Islet precursor cell (in vitro differentiated cells): ENCODE measurements at places on chromosomes 5 and 9.

GRCh38 chr9:121748074-121748473, 96.6 kb downstream of the DAB2IP start:
- DNase-seq, result no peak

GRCh38 chr9:68545033-68545705, 4.5 kb upstream of the TMEM252 start:
- DNase-seq, result no peak

- no peak for DNase-seq
Measured at GRCh38 chr5:133321833-133322420, 270.1 kb downstream of the HSPA4 start.

DNA sequence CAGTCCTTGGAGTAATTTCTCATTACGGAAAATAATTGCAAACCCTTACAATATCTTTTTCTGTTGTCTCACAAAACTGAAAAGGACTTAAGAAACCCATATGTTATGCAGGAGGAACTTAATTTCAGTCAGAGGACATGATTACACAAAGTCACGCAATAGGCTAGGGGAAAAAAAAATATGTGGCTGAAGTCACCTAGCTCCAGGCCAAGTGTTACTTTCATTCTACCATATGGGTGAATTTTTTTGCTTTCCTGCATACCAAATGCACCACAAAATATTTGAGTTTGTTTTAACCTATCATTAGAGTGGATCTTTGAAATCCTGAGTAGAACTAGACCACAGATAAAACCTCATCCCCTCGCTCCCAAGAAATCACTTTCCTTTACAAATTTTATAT, 523.5 kb downstream of the CAAP1 start:
- no peak for DNase-seq

- DNase-seq, result peak; percentile 38
Measured at GRCh38 chr5:172492097-172492840, 37.9 kb upstream of the SH3PXD2B start.

GRCh38 chr9:130698514-130698913, 4.9 kb downstream of the EXOSC2 start:
- peak; percentile 62 for DNase-seq

DNA sequence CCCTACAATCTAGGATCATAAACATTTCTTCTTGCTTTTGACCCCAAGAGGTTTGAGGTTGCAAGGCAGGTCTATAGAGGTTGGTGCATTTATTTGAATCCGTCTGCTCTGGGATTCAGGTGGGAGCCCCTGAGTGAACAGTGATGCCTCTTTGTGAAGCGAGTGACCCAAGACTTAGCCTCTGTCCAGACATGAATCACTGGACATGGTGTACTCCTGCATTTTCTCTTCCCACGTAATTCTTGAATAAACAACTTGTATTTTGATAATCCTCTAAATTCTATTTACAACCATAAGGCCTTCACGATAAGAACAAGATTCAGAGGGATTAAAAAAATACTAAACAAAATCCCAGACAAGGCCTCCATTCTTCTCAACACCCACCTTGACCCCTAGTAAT, 67.5 kb upstream of the PLPP6 start:
- no peak for DNase-seq

DNA sequence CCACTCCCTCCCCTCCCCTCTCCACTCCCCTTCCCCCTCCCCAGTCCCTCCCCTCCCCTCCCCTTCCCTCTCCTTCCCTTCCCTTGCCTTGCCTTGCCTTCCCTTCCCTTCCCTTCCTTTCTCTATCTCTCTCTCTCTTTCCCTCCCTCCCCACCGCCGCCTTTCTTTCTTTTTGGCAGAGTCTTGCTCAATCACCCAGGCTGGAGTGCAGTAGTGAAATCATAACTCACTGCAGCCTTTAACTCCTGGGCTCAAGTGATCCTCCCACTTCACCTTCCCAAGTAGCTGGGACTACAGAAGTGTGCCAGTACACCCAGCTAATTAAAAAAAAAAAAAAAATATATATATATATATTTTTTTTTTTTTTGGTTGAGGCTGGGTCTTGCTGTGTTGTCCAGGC, 45.5 kb downstream of the IL31RA start:
- DNase-seq, result no peak

DNA sequence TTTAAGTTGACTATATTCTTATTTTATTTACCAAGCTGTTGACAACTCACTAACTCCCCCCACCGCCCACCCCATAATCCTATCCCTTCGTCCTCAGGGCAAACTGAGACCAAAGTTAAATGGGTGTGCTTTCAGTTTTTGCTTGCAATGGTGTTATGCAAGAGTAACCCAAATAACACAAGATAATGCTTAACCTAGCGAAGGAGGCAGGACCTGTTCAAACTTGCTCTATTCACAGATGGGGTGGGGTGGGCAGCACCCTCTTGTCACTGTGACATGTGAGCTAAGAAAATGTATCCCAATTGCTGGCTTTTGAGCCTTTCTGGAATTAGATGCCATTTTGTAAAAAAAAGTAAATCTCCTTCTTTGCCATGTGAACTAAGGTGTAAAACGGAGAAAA, 40.4 kb downstream of the GLIS3 start:
- DNase-seq, result no peak

- DNase-seq, result no peak
Measured at GRCh38 chr9:71271602-71272001, 150.2 kb upstream of the TRPM3 start.

DNA sequence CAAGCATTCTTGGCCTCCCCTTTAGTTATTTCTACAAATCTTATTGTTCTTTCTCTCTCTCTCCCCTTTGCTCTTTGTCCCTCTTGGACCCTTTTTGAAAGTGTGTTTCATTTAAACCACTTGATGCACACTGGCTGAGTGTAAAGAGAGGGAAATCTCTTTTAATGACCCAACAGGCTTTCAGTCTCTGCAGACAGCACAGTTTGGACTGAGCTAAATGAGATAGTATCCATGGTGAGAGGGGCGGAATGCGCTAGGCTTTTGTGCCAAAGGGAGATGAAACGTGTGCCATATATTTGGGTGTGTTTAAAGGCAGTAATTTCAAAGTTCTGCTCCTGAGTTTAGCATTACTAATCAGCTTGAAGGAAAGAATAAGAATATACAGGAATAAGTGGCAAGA, 184.9 kb downstream of the PCSK1 start:
- no peak for DNase-seq

DNA sequence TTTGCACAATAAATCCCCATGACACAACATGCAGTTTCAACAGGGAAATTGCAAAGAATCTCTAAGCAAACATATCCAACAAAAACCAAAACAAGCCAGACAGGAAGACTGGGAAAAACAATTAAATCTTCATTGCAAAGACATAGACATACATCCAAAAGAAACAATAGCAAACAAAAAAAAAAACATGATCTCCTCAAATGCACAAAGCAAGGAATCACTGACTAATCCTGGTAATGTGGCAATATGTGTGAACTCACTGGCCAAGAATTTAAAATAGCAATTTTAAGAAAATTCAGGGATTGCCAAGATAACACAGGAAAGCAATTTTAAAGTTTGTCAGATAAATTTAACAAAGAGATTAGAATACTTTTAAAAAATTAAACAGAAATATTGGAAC, 520.1 kb upstream of the SMC2 start:
- no peak for DNase-seq

DNA sequence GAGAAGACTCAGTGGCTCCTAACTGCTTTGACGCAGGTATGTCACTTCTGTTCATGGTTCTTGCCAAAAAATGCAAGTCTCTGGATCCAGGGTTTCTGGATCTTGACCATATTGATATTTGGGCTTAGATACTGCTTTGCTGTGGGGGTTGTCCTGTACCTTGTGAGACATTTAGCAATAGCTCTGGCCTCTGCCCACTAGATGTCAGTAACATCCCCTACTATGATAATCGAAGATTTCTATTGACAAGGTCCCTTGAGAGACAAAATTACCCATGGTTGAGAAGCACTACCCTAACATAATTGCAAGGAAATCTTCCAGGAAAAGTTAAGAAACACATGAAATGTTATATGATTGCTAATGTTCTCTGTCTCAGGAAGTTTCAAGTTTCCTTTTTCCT, 285.4 kb downstream of the TMEM232 start:
- DNase-seq, result peak; percentile 57

- DNase-seq, result peak; percentile 93
Measured at GRCh38 chr5:69007726-69008368, 86.0 kb upstream of the SLC30A5 start.

GRCh38 chr5:50887889-50888633, 221.6 kb downstream of the PARP8 start:
- no peak for DNase-seq

DNA sequence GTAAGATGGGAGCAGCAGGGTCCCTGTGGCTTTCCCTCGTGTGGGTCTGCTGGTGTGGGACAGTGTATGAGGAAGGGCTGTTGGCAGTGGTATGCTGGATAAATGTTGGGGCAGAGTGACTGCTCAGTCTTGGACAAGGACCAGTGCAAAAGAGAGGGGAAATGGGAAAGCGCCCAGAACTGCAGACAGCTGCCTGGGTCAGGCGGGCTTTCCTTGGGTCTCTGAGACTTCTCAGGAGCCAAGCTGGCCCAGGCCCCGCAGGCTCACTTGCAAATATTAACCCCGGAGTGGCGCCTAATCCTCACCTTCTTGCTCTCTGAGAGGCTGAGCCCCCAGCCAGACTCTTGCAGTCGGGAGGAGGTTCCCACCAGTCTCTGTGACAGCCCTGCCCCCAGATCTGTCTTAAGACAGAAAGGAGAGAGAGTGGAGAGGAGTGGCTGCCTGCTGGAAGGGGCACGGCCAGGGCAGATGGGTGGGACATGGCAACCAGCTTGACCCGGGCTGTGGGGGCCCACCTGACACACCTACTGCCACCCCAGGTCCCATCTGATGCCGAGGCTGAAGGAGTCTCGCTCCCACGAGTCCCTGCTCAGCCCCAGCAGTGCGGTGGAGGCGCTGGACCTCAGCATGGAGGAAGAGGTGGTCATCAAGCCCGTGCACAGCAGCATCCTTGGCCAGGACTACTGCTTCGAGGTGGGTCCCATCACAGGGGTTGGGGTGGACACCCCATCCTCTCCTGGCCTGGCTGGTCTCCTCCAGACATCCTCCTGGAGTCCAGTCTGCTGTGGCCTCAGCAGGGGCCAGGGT, 105.2 kb downstream of the DAB2IP start:
- DNase-seq, result no peak

GRCh38 chr5:163094492-163095180, 342.8 kb upstream of the CCNG1 start:
- DNase-seq, result no peak

GRCh38 chr5:131224387-131225201, 39.3 kb upstream of the CDC42SE2 start:
- DNase-seq, result no peak

GRCh38 chr9:98172604-98173003, 19.8 kb downstream of the CORO2A start:
- DNase-seq, result peak; percentile 89

DNA sequence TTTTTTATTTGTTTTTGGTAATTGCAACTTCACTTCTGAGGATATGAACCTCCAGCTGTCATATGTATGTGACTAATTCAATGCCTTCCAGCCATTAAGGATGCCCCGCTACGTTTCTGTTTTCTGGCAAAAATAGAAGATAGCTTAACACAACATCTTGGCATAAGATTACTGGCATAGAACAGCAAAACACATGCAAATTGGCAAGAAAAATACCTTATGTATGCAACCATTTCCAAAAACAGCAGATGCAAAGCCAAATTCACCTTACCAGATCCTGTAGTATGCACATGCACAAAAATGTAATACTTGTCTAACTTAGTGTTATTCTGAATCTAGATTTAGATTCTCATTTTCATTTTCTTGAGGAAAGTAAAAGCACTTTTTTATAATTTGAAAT, 461.1 kb upstream of the CYLC2 start:
- no peak for DNase-seq

- DNase-seq, result peak; percentile 80
Measured at GRCh38 chr5:135829681-135830383, 4.6 kb upstream of the SLC25A48 start.

GRCh38 chr9:114452219-114453165, 52.8 kb downstream of the WHRN start:
- DNase-seq, result no peak

DNA sequence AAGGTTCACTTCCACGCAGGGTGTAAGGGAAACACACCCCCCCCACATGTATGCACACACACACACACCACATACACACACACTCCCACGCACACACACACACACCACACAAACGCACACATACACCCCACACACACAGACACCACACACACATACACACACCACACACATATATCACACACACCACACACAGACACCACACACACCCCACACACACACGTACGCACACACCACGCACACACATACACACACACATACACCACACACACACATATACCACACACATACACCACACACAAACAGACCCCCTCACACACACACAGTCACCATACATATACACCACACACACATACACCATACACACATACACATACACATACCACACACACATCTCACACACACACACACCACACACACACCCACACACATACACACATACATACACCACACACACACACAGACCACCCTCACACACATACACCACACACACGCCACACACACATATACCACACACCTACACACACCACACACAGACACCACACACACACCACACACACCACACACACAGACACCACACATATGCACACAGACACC, 44.3 kb upstream of the NEURL1B start:
- DNase-seq, result no peak

DNA sequence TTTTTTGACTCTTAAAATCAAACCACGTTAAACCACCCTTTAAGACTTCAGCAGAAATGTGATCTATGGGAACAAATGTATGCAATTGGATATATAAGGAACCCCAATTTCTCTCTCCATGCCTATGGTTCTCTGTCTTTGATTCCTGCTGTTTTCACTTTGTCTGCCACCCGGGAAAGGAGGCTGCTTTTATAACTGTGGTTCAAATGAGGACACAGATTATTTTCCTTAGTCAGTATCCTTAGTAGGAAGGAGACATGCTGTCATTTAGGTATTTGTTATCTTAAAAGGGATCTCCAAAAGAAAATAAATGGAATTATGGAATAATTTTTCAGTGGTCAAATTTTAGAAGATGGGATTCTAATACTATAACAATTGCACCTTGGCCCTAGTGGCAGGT, 176.1 kb upstream of the NREP start:
- DNase-seq, result no peak

- no peak for DNase-seq
Measured at GRCh38 chr5:147481874-147482705, 27.8 kb downstream of the DPYSL3 start.

DNA sequence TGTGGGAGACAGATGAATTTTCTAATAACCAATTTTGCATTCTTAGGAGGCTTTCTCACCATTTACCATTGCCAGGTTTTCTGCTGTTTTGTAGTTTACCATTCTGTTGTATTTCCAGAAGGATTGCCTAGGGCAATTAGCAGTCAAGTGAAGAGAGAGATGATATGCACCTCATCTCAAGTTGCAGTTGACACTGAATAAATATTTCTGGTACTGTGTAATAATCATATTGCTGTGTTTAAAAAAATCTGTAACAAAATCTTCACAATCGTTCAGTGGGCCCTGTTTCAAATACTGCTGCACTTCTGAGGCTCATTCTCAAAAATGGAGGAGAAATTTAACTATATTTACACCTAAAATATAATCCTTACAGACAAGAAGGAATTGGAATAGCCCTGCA, 706.1 kb upstream of the PTPRD start:
- no peak for DNase-seq
